ENCODE measurements at places on chromosomes 6 and 20. TPM values are rescaled to one million over a fixed set of nuclear protein-coding genes. Genes with fewer than 3 reads are reported as not detected.

- no peak for DNase-seq
Measured at GRCh38 chr20:23540624-23541023, 27.7 kb downstream of the CST9L start.

DNA sequence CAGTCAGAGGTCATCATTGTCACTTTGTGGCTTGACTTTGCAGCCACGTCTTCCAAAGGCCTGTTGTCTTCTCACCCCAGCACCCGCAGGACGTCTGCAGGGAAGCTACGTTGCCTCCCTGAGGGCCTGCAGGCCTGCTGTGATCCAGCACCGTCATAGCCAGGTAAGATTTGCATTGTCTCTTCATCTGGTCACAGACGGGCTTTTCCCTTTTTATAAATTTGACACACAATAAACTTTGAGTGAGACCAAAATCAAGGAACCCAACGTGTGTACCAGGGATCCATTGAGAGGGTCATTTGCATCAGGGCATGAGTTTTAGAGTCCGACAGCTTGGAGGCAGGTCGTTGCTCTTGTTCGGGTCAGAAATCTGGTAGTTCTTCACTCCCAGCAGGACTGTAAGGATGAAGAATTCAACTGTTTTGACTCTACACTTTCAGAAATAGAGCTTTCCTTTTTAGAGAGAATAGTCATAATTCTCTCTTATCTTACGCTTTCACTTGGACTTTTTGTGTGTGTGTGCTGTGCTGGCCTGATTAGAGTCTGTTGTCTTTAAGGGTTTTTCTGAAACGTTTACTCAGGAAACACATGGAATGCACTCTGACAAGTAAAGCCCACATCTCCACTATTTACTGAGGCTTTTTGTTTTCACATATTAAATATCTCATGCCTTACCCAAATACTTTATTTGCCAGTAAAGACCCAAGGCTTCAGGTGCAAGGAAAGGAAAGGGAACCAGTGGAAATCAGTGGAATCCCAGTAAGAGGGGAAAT lies 177.2 kb upstream of the TAB2 start:
- DNase-seq, result no peak

DNA sequence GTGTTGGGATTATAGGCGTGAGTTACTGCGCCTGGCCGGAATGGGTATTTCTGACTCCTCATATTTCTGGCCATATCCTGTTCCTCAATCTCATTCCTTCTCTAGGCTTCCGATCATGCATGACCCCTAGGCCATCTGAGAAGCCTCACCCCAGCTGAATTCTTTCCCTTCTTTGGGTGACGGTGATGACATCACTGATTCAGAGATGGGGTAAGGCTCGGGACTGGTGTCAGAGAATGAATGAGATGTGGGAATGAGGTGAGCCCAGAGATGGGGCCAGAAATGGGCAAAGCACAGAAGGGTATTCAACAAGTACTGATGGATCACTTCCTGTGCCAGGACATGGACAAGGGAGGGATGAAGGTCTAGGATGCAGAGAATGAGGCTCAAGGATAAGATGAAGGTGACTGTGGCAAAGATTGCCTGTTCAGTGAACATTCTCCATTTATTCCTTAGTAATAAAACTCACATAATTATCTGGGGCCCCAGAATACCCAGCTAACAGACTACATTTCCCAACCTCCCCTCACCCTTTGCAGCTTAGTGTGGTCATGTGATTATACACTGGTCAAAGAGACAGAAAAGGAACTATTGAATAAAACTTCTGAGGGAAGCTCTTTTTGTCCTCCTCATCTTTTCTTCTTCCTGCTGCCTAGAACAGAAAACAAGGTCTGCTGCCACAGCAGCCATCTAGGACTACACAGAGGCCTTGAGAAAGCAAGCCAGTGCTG lies 39.6 kb downstream of the KIAA0319 start:
- no peak for DNase-seq

DNA sequence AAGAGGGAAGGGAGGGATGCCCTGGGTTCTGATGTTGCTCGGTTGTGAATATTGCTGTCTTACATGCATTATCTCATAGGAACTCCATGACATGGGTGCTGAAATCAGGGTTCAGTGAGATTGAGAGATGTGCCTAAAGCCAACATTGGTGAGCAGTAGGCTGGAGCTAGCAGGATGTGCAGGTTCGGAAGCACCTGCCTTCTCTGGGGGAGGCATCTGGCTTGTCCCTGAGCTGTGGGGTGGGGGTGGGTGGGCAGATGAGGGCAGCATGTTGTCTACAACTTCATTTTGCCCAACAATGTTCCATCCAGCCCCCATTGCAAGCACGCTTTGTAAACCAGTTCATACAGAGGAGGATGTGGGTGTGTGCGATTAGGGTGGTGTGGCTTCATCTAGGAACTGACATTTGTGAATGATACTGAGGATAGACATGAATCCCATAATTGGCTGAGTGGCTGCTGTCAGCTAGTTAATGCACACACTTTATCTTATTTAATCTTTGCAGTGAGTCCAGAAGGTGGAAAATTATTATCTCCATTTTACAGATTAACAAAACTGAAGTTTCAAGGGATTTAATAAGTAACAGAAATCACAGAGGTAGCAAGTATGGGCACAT lies 119.4 kb downstream of the SYNDIG1 start:
- no peak for DNase-seq

DNA sequence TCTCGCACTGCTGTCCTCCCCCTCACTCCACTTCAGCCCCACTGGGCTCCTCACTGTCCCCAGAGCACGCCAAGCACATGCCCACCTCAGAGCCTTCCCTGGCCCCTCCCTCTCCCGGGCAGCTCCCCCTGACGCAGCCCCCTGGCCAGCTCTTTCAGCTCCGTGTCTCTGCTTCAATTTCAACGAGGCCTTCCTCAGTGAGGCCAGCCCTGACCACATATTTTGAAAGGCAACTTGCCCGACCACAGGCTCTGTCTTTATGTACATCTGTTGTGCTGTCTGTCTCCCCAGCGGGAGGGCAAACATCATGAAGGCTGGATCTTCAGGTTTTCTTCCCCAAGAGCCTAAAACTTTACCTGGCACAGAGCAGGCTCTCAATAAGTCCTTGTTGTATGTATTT lies 44.6 kb downstream of the JPH2 start:
- DNase-seq, result no peak

Gene MRAP2
- 4.8 TPM for polyA plus RNA-seq

Gene SLC22A3
- polyA plus RNA-seq, result 31.5 TPM

Gene EBF4
- polyA plus RNA-seq, result 49.6 TPM

DNA sequence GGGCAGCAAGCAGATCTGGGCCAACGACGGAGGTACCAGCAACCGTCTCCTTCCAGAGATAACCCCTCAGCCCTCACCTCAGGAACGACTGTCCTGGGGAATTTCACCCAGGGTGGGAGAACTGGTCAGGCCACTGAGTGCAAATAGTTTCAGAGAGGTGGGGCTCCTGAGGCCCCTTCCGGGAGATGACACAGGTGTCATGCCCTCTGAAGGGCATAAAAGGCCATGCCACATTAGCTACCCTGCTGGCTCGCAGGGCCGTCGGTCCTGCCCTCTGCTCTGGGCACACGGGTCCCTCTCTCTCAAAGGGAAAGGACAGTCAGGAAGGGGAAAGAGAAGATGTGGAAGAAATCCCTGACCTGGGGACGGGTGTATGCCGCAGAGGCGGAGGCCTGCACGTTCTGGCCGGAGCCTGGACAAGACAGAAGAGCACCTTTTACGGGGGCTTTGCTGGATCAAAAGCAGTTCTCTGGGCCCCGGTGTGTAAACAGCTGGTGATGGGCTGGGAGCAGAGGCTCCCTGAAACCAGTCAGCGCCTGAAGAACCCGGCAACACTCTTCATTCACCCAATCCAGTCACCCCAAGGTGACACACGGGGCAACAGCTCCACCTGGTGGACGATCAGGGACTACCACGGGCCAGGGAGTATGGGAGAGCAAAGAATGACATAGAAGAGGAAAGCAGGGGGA lies 6.4 kb upstream of the TAF8 start:
- peak; percentile 77 for DNase-seq

- DNase-seq, result no peak
Measured at GRCh38 chr20:63969838-63970713, at the start of gene ZNF512B. TSS of gene ZNF512B (minus strand) at chr20:63969930. CDS start at chr20:63967950, 1,980 bp downstream.

Gene MCHR2
- not detected for polyA plus RNA-seq

DNA sequence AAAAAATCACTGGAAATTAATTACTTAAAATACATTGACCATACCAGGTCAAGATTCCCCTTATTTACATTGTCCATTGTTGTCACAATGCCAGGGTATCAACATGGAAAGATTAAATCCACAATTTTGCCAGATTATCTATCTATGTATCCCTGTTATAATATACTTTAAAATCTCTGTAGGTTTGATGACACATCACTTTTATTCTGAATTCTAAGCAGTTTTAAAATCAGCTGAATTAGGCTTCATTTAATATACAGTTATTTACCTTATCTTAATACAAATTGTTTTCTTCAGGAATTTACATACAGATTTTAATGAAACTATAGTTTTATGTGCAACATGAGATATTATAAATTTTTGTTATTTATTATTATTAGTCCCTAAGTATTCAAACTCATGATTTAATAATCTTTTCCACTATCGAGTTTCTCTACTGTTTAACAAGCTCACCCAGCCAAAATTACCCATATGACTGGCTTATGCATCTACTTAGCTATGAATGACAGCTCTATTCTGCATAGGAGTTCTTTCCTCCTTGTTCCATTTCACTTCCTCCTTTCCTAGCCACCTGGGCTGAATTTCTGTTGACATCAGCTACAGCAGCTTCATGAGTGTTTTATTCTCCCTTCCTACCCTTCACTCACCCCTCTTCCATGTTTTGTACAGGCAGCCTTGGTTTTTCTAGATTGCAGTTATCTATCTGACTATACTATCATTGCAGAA lies 654.2 kb upstream of the MAP3K7 start:
- no peak for DNase-seq

Gene UFL1
- polyA plus RNA-seq, result 49.4 TPM

Gene PGC
- polyA plus RNA-seq, result 6.8 TPM

DNA sequence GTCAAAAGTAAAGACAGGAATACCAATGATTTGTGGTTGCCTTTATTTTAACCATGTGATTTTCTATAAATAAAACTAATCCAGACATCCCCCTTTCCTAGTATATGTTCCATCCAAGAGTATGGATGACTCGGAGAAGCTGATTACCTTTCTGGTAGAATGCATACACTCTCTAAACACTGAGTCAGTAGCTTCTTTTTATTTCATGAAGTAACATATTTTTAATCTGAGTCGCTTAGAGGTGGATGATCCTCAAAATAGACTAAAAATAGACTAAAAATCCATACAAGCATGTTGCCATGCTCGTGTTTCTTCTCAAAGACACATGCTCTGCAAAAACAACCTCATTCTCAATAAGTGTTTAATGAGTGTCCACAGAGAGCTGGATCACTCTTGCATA lies 263.7 kb downstream of the COL12A1 start:
- no peak for DNase-seq

GRCh38 chr6:163122365-163122764 lies 292.2 kb upstream of the QKI start:
- DNase-seq, result no peak

- peak; percentile 42 for DNase-seq
Measured at GRCh38 chr6:37083243-37084138, 78.0 kb downstream of the FGD2 start.

DNA sequence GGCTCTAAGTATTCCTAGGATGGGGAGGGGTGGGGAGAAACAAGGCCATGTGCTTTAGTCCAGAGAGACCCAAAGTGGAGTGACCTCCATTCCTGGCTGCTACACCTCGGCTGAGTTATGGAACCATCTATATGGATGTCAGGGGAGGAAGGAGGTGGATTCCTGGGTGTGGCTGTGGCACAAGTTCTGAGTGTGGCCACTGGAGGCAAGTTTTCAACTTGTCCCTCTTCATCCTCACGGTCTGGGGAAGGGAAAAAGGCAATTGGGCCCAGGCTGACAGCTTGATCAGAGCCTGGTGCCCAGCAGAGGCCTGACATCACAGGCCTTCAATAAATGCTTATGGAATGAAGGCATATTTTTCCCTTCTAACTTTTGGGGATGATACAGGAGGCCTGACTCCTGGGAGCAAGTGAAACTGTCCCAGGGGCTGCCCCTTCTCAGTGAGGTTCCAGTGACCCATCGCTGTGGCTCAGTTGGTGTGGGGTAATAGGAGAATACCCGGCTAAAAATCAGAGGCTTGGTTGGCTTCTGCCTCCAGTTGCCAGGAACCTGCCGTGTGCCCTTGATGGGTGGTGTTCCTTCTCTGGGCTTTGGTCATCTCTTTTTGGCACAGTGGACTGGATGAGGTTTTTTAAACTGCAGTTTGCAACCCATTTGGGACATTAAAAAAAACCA lies 1.8 kb upstream of the ITPR3 start:
- no peak for DNase-seq

DNA sequence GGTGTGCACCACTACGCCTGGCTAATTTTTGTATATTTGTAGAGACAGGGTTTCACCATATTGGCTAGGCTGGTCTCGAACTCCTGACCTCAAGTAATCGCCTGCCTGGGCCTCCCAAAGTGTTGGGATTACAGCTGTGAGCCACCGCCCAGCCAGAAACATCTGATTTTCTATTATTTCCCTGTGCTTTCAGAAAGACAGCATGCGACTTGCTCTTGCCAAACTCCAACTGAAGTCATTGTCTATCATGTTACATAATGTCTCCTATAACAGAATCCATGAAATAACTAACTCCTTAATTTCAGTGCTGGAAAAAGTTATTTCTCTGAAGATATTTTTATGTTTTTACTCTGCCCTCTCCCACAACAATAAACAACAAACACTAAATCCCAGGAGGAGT lies 8.5 kb downstream of the RMND1 start:
- no peak for DNase-seq

Data from right lung (tissue), 10 donors.